Calu3 (cell line): ENCODE measurements at places on chromosomes 7 and 10.
A peak's percentile ranks its signal among the peaks of the same experiment; 100 is the strongest.

DNA sequence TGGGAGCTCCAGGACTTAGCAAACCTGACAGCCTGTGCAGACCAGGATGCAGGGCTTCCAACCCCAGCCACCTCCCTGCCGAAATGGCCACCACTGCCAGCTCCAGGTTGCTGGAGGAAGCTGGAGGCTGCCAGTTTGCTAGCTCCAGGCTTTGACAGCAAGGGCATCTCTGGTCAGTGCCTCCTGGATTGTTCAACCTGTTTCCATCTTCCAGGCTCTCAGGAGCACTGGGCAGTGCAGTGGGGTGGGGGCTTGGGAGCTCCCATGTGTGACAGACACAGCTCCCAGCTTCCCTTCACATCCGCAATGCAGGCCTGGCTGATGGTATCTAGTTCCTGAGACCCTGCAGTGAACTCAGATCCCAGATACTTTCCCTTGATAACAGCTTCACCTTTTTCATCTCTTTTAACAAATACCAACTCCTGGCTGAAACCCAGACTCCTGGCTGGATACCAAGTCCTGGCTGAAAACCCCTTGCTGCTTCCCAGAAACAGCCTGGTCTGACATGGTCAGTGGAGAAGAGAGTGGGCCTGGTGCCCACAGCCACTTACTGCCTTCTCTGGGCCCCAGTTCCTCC, 20.8 kb upstream of the RET start:
- no peak for DNase-seq

GRCh38 chr10:17548770-17549169, 68.4 kb downstream of the HACD1 start:
- DNase-seq: no peak

- DNase-seq: no peak
These were observed 2.3 kb downstream of the HOXA10 start for GRCh38 chr7:27171637-27172314.

- DNase-seq: no peak
These were observed 43.9 kb downstream of the MRPS24 start for GRCh38 chr7:43825391-43825808.

DNA sequence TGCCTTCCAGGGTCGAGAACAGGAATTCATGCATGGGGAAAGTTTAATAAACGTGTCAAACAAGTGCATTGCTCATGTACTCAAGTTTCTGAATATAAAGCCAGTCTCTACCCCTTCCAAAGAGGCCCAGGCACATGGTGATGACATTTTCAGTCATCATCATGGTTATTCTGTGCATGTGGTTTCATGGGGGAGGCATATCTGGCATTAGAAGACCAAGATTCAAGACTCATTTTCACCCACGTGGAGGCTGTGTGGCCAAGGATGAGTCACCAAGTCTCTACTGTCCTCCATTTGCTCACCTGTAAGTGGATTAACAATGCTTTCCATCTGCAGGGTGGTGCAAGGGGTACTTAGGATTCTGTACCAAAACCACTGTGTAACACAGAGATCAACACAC, 34.0 kb upstream of the CNPY1 start:
- DNase-seq: no peak

- DNase-seq: no peak
These were observed 33.5 kb upstream of the ANTXRL start for GRCh38 chr10:46253076-46254006.

- no peak for DNase-seq
These were observed 416.7 kb downstream of the TFEC start for GRCh38 chr7:115613836-115614235.

GRCh38 chr10:82162549-82163195, 287.7 kb downstream of the NRG3 start:
- DNase-seq: peak; percentile 31

DNA sequence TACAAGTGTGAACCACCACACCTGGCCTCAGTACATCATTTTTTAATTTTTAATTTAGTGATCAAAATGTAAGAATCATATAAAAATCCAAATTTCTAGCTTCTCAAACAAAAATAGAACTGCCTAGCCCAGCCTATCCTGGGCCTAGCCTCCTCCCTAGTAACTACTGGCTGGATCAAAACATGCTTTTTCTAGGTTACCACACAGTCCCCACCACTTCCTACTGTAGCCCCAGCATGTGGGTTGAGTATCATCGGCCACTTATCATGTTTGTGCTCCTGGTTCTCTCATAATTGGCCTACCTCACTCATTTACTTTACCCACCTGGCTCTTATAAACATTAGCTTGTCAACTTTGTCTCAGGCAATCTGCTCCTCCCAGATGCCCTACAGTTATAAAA, 52.9 kb downstream of the DNAJC12 start:
- no peak for DNase-seq

DNA sequence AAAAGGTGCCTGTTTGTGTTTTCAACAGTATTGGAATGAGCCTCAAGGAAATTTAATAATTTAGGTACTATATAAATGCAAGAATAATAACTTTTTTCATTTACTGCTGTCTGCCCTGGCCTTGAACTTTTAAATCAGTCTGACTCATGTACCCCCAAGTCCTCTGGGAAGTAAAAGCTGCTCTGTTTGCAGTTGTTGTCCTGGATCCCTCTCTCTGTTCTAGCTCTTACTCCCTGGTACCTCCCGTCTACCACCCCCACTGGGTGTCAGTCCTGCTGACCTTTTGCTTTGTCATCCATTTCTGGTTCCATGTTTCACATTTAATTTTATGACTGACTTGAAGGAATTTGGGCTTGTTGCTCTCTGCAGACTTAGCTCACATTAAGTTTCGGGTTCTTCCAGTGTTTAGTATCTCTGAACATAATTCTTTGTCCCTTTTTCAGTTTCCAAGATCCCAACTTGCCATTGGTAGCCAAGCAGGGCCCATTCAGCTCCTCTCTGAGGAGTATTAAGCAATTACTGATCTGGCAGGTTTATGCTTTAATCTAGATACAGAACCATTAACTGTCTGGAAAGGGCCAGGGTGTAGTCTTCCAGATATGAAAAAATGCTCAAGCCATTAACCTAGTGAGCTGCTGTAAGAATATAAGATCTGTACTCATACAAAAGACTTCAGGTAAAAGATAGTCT, 208.7 kb upstream of the FAM3C start:
- DNase-seq: peak; percentile 39

- DNase-seq: no peak
These were observed 216.4 kb downstream of the CRPPA start for GRCh38 chr7:16204953-16205352.

GRCh38 chr7:74217455-74218342, 7.9 kb downstream of the LAT2 start:
- DNase-seq: no peak

GRCh38 chr7:34841326-34841725, 183.3 kb downstream of the NPSR1 start:
- DNase-seq: no peak

GRCh38 chr10:47094636-47095035, 183.4 kb downstream of the PTPN20 start:
- DNase-seq: no peak
